ENCODE measurements at places on chromosomes 11 and 22.

DNA sequence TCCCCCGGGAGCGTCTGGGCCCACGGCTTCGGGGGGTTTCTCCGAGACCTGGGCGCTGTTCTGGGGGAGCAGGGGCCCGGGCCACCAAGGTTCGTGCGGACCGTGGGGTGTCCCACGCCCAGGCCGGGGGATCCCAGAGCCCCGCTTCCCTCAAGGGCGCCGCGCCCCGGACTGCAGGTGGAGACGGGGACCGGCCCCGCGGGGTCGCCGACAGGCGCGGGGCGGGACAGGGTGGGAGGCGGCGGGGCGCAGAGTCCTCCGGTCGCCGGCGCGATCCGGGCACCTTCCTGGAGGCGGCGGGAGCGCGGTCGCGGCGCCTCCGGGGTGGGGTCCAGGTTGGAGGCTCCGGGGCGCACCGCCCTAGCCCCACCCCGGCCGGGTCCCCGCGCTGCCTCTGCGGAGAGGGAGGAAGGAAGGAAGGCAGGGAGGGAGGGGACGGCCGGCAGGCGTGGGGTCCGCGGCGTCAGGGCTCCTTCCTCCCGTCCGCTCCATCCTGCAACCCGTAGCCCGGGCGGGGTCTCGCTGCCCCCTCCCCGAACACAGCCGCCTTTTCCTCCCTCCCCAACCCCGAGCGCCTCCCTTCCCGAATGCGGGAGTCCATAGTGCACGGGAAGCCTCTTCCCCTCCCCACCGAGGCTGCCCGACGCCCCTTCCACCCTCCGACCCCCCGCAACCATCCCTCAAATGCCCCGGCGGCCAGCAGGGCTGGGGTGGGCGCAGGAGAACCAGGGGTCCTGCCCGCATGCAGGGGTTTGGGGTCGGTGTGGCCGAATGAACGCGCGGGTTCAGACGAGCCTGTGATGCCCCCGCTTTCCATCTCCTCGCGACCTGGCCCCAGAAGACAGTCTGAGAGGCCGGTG, 4.3 kb upstream of the ZBED4 start:
- DNase-seq = no peak

DNA sequence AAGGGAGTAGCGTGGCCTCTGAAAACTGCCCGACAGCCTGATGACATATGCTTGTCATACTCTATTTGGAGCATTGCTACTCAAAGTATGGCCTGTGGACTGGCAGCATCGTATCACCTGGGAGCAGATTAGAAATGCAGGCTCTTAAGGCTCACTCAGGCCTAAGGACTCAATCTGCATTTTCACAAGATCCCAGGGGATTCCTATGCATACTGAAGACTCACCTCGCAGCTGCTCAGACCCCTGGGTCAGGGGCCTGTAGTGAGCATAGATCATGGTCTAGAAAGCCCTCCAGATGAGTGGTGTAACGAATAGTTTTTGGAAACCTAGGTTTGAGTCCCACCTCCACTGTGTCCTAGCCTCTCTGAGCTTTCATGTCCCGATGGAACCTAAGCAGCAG, 126.3 kb downstream of the FEZ1 start:
- DNase-seq = no peak

- no peak for DNase-seq
Measured at GRCh38 chr11:128269466-128269865, 317.9 kb downstream of the ETS1 start.

- no peak for DNase-seq
Measured at GRCh38 chr11:45755281-45755859, 49.6 kb upstream of the SLC35C1 start.

DNA sequence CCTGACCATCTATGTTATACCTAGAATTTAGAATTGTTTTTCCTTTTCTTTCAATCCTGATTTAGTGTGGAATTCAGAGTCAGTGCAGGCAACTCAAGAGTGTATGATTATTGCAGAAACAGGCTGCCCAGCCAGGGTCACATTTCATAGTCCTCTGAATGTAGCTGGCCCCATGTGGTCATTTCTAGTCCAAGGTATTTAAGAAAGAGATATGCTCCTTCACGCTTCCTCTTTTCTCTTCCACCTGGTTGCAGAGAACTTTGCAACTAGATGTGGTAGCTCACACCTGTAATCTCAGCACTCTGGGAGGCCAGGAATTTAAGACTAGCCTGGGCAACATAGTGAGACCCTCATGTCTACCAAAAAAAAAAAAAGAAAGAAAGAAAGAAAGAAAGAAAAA, 27.6 kb upstream of the LDLRAD3 start:
- DNase-seq = no peak

DNA sequence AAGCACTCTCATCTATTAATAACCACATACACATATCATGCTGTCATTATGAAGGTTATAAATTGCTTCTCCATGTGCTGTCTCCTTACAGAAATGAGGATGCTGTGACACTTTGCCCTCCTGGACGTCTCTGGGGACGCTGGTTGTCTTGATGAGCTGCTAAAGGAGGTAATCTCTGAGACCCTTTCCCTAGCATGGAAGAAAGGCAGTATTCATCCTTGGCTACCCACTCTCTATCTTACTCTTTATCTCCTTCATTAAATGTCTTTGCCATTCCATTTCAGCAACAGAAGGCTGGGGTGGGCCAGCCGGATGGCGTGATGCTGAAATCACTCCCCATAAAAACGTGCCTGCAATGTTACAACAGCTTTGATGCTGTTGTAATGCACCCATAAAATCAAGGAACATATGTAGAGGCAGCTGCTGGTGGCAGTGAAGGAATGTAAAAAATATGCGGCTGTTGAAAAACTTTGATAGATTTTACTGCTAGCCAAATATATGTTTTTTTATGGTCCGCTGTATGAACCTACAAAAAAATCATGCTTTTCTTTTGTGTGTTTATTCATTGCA, 715.1 kb upstream of the API5 start:
- no peak for DNase-seq

DNA sequence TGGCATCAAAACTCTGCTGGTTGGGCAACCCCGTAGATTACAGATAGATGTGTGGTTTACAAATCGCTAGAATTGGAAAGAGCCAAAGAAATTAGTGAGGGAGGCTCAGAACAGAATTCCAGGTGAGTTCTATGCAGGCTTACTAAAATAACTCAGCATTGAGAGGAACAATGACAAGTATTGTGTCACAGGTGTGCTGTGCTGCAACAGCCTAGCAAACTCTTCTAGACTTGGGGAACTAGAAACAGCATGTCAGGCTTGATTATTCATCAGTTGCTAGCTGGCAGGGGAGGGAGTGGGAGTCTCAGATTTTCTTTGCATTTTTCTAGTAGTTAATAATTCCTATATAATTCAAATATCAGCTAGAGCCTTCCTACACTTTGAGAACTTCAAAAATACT, 26.3 kb upstream of the RASD2 start:
- DNase-seq = no peak

DNA sequence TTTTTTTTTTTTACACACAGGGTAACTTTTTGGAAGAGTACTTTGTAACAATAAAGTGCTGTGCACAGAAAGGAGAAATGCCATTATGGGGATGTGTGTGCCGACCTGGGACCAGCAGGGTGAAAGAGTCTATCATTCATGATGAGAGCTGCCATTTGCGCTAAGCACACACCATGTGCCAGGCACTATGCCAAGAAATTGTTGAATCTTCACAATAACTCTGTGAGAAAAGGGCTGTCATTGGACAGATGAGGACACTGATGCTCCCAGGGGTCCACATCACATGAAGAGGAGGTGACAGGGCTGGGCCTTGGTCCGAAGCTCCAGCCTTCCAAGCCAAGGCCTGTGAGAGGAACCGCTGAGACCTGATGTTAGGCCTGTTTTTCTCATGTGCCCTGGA, 5.6 kb downstream of the DUSP18 start:
- peak; percentile 5 for DNase-seq

DNA sequence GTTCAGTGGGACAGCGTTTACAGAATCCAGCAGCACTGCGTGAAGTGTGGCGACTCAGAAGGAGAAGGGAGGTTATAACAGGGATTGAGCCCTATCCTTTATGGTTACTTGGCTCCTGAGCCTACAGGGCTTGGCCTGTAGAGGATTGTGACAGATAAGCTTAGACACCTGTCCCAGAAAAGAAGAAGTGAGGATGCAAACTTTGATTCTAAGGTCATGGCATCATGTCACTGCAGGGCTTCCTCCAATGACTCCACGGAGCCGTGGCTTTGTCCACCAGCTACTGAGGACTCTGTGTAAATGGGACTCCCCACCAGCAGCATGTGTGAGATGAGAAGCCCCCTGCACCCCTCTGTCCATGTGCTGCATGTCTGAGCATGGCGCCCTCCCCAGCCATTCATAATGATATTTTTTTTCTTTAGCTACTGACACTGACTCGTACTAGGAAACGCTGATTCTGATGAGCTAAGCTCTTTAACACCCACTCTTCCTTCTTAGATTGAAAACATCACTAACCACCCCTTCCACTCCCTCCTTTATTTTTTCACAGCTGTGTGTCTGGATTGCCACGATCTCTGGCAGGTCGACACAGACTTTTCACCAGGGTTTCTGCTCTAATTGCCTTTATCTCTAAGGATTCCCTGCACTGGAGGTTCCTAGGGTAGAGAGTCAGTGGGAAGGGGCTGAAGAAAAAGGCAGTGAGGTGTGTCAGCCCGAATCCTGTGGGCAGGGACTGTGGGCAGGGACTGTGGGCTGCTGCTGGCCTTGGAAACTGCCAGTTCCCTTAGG, 65.5 kb upstream of the TTC12 start:
- no peak for DNase-seq

DNA sequence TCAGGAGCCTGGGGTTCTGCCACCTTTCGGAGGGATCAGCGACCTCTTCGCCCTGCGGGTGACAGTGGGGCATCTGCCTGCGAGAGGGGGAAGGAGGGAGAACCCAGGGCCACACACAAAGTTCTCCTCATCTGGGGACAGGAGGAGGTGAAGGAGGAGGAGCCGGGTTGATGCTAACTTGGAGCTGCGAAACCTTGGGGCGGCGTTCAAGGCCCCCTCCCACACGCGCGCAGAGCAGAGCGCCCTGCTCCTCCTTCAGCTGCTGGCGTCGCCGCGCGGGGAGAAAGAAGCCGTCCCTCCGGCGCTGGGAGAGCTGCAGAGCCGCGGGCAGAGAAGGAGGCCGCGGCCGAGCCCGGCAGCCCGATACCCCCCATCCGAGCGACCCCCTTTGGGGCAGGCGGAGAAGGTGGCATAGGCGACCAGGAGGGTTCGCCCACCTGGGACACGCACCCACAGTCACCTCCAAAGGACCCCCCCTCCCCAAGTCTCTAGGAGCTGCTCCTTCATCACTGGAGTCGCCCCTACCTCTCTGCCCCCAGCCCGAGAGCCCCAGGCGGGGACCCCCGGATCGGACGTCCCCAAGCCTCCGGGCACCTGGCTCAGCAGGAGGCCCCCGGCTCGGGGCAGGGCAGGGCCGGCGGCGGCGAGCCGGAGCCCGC, at the start of gene RASD2:
Gene RASD2 (plus strand): TSS at position 237 of the 659 bp plus-strand sequence. CDS start 5,979 bp downstream, outside the sequence.
- DNase-seq = no peak

- DNase-seq = no peak
Measured at GRCh38 chr11:12117200-12117599, 6.8 kb downstream of the MICAL2 start.

DNA sequence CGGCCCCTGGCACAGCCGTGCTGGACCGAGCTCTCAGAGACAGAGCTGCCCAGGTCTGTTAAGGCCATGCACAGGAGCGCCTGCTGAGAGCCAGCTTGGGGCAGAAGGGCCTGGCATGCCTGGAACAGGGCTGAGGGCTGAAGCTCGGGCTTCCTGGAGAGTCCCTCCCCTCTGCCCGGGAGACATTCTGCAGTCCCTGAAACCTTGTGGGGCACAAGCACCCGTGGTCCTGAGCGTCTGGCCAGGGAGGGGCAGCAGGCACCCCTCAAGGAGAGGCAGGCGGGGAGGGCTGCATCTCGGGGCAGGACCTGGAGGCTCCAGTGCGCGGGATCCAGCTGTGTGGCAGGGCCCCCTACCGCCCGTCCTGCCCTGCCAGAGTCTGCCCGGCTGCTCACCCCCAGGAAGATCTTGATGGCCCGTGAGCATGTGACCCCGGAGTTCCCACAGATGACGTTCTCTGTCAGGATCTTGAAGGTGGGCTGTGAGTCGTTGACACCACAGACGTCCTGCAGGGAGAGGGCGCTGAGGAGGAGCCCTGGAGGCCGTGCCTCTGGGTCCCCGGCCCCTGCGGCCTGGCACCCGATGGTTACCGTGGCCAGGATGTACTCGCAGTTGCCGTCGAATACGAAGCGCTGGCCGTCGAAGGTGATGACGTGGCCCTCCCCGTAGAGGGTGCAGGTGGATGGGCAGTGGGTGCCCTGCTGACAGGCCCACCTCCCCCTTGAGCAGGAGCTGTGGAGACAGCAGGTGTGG, 10.9 kb downstream of the MUC6 start:
- DNase-seq = no peak

DNA sequence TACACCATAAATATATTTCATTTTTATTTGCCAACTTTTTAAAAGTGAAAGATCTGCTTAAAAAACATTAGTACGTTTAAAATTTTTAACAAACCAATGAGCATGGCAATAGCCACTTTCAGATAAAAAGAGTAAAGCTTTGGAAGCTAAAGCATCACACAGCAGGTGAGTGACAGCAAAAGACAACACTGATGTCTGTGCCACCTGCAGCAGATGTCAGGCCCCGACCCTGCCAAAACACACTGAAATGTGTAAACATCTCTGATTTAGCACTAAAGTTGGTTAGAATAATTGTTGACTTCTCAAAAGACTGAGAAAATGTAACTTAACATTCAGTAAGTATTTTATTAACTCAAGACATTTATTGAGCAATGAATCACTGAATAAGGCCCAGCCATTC, 232.9 kb downstream of the DLG2 start:
- DNase-seq = peak; percentile 53

- DNase-seq = no peak
Measured at GRCh38 chr11:68053117-68053516, 14.3 kb downstream of the TCIRG1 start.

DNA sequence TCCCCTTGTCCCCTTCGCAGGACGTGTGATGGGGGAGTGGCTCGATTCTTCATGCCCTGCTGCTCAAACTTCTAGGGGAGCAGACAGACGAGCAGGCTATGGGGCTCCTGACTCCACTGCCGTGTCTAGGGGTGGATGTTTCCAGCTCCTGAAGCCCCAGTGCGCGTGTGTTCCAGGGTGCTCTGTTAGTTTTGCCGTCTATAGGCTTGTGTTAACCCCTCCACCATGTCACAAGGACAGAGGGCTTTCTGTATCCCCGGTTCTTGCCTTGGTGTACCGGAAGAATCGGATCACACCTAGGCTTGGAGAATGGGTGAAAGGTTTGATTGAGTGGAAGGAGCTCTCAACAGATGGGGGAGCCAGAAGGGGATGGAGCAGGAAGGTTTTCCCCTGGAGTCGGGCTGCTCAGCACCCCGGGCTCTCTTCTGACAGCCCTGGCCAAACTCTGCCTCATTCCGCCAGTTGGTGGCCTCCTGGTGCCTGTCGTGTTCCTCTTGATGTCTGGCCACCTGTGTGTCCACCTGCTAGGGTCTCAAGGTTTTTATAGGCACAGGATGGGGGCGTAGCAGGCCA, 810.7 kb downstream of the BRD1 start:
- no peak for DNase-seq

Data from SHP77 treated with DMSO at 0.1 percent for 48 hours (cell line).